ENCODE measurements at places on chromosomes 12 and 14.

- no peak for DNase-seq
Measured at GRCh38 chr12:115386946-115387345, 703.0 kb upstream of the TBX3 start.

DNA sequence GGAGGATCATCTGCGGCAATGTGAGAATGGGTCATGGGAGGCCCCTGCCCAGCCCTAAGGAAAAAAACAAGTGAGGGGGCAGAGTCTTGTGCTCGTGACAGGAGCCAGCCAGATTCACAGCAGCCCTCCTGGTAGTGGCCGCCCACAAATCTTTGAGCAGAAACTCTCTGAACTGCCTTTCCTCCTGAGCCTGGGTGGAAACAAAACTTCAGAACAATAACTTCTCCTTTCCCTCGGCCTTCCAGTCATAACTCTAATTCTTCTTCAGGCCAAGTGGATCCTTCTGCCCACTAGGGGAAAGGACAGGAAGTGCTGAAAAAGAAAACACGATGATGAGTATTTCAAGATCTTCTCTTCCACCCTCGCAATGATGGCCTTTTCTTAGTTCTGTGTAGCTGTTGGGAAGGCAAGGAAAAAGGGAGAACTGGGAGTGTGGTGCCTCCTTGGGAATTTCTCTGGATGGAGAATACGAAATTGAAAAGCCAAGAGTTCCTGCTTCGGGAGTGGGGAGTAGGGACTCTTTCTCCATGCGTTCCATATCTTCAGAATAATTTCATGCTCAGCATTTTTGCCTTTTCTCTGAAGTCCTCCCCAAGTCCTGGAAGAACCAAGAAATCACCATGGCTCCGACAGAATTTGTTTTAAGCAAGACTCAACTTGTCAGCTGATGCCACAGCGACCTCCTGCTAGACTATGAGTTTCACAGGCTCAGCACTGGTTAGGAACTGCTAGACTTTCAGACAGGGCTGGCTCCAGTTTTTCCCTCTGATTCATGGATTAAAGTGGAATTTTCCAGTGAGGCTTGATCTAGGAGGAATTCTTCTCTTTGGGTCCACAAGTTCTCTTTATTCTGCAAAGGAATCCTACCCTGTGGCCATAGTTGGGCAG is 188.9 kb downstream of the CAND1 start:
- peak; percentile 46 for DNase-seq

DNA sequence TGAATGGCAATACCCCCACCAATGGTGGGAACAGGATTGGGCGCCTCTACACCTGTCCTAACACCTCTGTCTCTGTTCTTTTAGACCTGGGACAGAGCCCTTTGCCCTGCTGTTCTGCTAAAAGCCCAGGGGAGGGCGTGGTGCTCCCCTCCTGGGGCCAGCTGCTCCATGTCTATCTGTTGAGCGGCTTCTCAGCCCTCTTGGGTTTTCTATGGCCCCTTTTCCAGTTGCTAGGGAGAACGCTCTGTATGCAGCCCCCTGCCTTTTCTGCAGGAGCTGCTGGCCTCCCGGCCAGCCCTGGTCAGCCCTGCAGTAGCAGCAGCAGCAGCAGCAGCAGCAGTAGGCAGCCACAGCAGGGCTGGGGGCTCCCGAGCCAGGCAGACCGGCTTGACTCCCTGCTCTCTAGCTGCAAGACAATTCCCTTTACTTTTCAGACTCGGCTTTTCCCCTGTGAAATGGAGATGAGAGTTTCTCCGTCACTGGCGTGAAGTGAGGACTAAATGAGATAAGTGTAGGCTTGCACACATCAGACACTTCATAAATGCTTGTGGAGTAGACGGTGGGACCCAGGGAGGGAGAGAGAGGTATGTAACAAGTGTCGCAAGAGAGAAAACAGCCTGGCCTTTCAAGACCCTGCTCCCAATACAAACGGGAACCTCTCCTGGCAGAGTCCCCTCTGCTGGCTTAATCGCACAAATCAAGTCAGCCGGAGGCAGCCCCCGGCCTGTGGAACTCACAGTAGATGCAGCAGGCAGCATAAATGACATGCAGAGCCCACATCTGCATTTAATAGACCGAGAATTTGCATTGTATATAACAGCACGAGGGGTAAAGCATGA is 1.0 kb downstream of the RTL1 start:
- no peak for DNase-seq

- no peak for DNase-seq
Measured at GRCh38 chr12:107397890-107398500, 287.6 kb upstream of the PWP1 start.

All from AG08395 (cell line).